ENCODE measurements at places on chromosomes 4 and X. TPM values are rescaled to one million over a fixed set of nuclear protein-coding genes. Genes with fewer than 3 reads are reported as not detected.

The ERAS gene
- polyA plus RNA-seq, result not detected

GRCh38 chrX:151920530-151920929, 7.8 kb downstream of the MAGEA4 start:
- DNase-seq, result no peak

The EDNRA gene
- polyA plus RNA-seq, result 88.5 TPM

- DNase-seq, result no peak
Measured at GRCh38 chr4:36325926-36326325, 44.5 kb downstream of the DTHD1 start.

The HOPX gene
- 12.4 TPM for polyA plus RNA-seq
